ENCODE measurements at places on chromosomes 2 and 18.

DNA sequence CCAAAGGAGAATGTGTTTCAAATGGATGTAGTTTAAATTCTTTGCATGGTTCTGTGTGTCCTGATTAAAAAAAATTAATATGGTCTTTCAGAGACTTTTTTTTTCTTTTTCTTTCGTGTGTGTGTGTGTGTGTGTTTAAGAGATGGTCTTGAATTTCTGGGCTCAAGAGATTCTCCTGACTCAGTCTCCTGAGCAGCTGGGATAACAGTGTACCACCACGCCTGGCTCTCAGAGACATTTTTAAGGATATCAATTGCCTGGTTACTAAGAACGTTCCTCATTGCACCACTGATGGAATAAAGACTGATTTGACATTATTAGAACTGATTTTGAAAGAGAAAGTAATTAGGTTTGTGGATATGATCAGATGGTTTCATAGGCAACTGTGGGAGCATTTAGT, 163.8 kb upstream of the SMAD7 start:
- no peak for DNase-seq

GRCh38 chr2:160203422-160203821, 3.4 kb upstream of the ITGB6 start:
- DNase-seq: no peak

DNA sequence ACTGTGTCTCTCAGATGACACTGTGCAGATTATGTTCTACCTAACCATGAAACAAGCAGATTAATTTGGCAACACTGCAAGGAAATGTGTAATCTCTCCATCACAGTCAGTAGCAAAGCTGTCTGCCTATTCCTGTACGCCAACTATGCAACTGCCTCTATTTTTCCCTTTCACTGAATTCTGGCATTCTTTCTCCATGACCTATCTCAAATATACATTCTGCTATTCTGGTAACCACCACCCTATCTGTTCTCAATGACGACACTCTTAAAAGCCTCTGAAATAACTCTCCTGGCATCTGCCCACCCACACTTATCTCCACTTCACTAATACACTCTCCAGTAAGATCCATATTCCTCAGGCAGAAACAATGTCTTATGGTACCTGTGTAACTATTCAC, 78.7 kb downstream of the ABCA12 start:
- DNase-seq: no peak

- no peak for DNase-seq
Observed at GRCh38 chr2:226185616-226186211, 613.9 kb downstream of the IRS1 start.
